ENCODE measurements at places on chromosomes 12 and 14.

DNA sequence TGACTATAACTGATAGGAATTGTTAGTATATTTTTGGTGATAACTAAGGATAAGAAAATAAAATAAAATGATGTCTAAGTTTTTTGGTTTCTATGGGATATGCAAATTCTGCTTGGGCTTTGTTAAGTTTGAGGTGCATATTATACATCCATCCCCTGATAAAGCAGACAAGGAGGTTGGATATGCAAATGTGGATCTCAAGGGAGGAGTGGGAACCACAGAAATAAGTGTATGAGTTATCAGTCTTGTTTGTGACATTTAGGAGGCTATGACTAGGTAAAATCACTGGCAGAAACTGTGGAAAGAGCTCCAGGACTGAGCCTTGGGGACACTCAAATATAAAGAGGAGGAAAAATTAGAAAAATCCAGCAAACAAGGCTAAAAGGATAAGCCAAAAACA is 719.4 kb downstream of the RERGL start:
- DNase-seq, result no peak

- DNase-seq, result no peak
These were observed 164.6 kb downstream of the SLC15A5 start for GRCh38 chr12:16112612-16113560.

GRCh38 chr12:4787965-4788364 is 67.8 kb downstream of the GALNT8 start:
- DNase-seq, result no peak

GRCh38 chr14:93368996-93369712 is 22.2 kb downstream of the COX8C start:
- no peak for DNase-seq

- DNase-seq, result no peak
These were observed 51.9 kb downstream of the GALNT8 start for GRCh38 chr12:4771960-4772566.

- peak; percentile 75 for DNase-seq
These were observed 39.7 kb upstream of the BDKRB2 start for GRCh38 chr14:96164861-96165490.

DNA sequence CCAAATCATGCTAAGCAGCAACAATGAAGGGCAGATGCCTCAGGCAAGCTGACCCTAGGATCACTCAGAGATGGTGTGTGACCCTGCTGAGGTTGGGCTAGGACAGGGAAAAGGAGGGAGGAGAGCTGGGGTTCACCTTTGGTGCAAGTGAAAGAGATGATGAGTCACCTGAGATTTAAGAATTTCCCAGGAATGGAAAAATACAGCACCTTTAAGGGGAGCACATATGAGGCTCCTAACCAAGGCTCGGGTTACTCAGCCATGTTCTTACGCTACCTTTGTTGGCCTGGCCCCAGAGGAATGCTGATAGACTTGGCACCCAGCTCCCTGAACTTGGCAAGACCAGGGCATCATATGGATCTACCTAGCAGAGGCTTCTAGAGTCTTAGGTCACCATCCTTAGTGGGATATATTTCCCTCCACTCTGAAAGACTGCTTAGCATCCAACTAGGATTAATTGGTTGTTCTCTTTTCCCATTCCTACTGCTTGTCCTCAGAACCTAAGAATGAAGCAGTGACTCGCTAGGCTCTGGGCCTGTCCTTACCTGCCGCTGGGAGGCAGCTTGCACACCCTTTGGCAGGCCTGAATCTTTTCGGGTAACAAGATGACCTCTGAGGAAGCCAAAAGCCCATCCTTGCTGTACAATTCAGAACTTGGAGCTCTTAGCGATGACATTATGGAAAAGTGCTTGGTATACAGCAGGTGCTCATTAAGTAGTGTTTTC is 4.0 kb upstream of the NAA25 start:
- no peak for DNase-seq

DNA sequence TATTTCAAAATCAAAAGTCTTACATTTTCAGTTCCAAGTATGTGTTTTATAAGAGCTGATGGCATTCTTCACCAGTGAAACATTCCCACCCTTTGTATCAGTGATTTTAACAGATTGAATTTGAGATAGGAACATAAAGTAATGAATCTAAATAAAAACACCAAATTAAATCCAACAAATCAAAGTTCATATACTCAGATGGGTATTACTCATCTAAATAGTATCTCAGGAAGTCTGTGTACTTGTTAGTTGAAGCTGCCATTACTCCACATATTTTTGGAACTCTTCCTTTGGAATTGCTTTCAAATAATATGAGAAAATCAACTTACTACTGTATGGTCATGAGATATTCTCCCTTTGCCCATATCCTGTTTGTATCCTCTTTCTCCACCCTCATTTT is 89.1 kb downstream of the MIA2 start:
- peak; percentile 37 for DNase-seq

GRCh38 chr12:104652358-104652757 is 195.6 kb downstream of the CHST11 start:
- no peak for DNase-seq

- DNase-seq, result no peak
These were observed 16.5 kb upstream of the SEL1L start for GRCh38 chr14:81550001-81550637.

GRCh38 chr12:82994117-82994516 is 307.4 kb downstream of the TMTC2 start:
- no peak for DNase-seq

DNA sequence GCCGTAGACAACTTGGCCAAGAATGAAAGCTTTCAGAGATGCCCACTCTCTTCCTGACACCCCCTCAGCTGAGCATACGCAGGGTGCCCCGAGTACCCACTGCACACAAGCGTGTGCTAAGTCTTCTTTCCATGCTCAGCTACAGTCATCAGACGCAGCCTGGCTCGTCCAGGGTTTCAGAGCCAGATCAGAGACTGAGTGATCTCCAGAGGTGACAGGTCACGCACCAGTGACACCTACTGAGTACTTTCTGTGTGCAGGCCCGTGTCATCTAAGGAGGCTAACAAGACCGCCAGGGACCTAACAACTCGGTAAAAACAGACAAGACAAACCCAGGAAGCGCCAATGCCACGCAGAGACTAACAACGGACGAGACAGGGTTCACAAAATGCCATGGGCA is 25.1 kb downstream of the STX2 start:
- DNase-seq, result no peak

DNA sequence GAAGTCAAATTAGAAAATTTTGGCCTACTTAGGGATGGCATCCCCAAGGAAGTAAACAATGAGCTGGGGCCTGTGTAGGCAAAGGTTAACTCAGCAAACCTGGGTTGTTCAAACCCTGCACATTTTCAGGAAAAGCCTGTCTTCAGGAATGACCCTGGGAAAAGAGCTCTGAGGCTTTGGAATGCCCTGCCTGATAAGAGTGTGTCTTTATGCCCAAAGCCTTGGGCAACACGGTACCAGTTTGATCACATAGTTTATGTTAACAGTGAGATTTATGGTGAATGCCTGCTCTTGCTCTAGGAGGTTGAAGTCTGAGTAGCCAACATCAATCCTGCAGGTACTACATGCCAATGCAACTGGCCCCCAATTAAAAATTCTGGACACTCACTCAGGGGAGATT is 28.2 kb upstream of the STAB2 start:
- peak; percentile 14 for DNase-seq

- DNase-seq, result no peak
These were observed 63.2 kb downstream of the PLEKHG3 start for GRCh38 chr14:64767215-64767964.

GRCh38 chr14:81018251-81018650 is 62.8 kb downstream of the TSHR start:
- DNase-seq, result no peak

- DNase-seq, result peak; percentile 67
These were observed 1.2 kb upstream of the TRIM9 start for GRCh38 chr14:51095854-51096823.

DNA sequence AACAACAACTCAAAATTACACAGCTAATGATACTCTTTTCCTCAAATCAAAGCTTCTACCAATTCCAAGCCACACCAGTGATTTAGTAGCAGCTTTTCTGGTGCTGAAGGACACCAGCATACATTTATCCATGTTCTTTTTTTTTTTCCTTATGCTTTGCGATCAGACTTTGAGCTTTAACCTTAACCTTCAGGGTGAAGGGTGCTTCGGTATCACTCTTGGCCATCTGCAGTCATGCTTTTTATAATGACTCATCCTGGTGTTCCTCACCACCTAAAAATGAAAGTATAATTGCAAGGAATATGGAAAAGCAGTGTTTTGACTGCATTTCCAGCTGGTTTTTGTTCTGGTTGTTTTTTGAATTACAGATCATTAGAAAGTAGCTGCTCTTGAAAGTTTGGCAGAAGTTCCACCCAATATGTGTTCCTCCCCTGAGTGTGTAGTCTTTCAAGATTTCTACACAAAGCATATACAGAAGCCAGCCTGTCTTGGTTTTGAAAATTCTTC is 1.3 kb upstream of the SLC41A2 start:
- peak; percentile 53 for DNase-seq

Data from amniotic epithelial cell (primary cell).